Esophagus mucosa (tissue), 1 donor: ENCODE measurements at places on chromosomes 12 and 14. TPM values are rescaled to one million over a fixed set of nuclear protein-coding genes. Genes with fewer than 3 reads are reported as not detected.

The AQP2 gene
- not detected for total RNA-seq

The C12orf57 gene
- total RNA-seq = 84.0 TPM

The KCNK10 gene
- total RNA-seq = 3.9 TPM

The IFNG gene
- not detected for total RNA-seq
